Natural killer cell treated with Interleukin-12 subunit alpha and Interleukin-12 subunit beta and Interleukin-15 and Interleukin-18, amount 100 ng/mL, for 72 hours (primary cell): ENCODE measurements at places on chromosomes 16 and 17.

GRCh38 chr17:73551759-73552158 is 92.5 kb downstream of the SDK2 start:
- peak overlapping the region; percentile 72 for H3K4me3 ChIP-seq
- H3K27me3 ChIP-seq = peaks cover 5% of the 10 kb centered on the region
- H3K4me1 ChIP-seq = no peaks in the 10 kb centered on the region

GRCh38 chr17:80447790-80448189 is 28.6 kb downstream of the NPTX1 start:
- no peak for DNase-seq
- no peaks in the 10 kb centered on the region for H3K36me3 ChIP-seq
- no peaks in the 10 kb centered on the region for H3K27me3 ChIP-seq
- no peak overlapping the region for H3K4me3 ChIP-seq
- H3K27ac ChIP-seq = no peak overlapping the region
- H3K4me1 ChIP-seq = peaks cover 3% of the 10 kb centered on the region

DNA sequence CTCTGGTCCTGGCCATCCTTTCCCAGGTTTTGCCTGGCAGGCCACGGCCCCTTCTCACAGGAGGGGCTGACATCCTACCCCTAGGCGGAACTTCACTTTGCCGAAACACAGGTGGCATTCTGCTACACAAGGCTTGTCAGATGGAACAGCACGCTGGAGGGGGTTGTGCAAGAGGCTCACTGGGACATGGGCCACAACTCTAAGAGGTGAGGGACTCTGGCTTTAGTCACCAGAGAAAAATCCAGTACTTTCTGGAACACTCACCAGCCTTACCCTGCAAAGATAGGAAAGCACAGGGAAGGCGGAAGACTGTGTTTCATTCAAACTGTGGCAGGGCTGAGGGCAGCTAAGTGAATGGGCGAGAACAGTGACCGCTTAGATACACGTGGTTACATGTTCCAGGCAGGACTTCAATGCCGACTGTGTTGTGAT is 18.3 kb downstream of the CDC42EP4 start:
- peak overlapping the region; percentile 45 for H3K27ac ChIP-seq
- H3K36me3 ChIP-seq = no peaks in the 10 kb centered on the region
- H3K4me1 ChIP-seq = peaks cover 23% of the 10 kb centered on the region
- DNase-seq = no peak
- H3K27me3 ChIP-seq = no peaks in the 10 kb centered on the region

DNA sequence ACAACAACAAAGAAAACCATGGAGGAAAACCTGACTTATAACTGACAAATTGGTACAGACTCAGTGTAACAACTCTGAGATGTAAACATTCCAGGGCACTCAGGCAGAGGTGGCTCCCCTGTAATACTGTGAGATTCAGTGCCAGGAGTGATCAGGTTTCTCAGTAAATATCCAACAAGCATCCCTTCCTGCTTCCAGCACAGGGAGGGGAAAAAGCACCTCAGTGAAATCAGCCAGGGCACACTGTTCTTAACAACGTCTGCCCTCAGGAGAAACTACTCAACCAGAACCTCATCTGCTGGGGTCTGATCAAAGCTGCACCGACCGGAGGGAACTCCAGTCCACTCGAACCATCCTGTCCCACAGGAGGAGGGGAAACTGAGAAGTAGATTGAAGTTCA is 52.3 kb downstream of the AMFR start:
- no peak overlapping the region for H3K4me3 ChIP-seq
- no peak overlapping the region for H3K27ac ChIP-seq
- peaks cover 17% of the 10 kb centered on the region for H3K4me1 ChIP-seq
- DNase-seq = no peak
- peaks cover 13% of the 10 kb centered on the region for H3K36me3 ChIP-seq

DNA sequence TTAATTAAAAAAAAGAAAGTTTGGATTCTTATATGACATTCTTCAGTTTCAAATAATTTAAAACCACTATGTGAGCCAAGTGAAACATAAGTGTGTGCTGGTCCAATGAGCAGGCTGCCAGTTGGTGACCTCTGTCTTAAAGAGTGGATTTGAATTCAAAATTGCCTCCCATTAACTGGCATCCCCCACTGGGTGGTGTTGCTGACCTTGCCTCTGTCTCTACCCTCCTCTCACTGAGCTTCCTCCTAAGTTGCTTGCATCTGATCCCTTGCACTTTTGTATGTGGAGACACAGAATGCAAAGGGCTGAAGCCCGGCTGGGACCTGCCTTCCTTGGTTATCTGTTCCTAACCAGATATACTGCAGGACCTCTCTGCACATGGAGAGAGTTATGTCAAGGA is 160.6 kb downstream of the CYLD start:
- H3K27me3 ChIP-seq = peaks cover 7% of the 10 kb centered on the region
- no peaks in the 10 kb centered on the region for H3K36me3 ChIP-seq
- no peak overlapping the region for H3K4me3 ChIP-seq

DNA sequence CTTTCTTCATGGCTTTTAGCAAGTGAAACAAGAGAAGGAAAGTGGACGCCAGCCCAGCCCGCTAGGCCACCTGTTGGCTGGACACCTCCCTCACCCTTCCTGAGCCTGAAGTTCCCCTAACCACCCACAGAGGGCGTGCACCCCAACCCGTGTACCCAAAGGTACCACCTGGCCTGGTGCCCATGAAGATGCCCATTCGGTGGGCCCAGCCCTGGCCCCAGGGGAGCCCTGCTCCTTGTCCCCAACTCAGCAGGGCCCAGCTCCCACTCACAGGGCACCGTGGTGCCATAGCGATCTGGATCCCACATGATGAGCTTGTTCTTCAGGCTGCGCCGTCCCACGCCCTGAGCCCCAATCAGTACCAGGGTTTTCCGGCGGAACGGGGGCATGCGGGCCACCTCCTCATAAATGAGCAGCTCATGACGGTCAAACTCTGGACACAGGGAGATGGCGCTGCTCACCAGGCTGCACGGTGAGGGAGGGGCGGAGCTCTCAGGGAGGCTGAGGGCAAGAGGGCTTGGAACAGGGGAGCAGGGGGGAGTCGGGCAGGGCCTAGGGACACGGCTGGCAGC is 26.8 kb downstream of the MPP2 start:
- no peak overlapping the region for H3K4me3 ChIP-seq
- peaks cover 13% of the 10 kb centered on the region for H3K27me3 ChIP-seq
- H3K4me1 ChIP-seq = no peaks in the 10 kb centered on the region
- no peak for DNase-seq

DNA sequence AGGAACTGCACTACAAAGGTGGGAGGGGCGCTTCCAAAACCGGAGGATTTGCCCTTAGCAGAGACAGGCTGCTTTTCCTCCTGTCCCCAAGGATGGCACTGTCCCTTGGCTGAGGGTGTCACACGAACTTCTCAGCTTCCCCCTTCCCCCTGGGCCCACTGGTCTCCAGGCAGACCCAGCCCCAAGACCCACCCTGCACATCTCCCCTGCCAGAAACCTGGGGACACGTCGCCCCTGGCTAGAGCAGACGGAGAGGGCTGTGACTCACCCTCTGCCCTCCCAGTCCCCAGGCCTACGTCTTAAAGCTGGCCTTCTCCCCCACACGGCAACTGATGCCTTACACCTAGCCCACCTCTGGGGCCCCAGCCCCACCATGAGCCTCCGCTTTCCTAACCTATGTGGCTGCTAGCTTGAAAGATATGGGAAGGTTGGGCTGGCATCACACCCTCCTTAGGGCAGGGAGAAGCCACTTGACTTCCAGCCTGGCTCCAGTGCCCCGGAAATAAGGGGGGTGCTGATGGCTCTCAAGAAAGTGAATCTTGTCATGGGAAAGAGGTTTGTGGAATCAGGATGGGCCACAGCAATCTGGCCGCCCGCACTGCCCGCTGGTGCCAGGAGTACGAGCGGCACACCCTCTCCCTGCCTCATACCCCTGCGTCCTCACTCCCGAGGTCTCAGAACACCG is 4.6 kb downstream of the ZNF319 start:
- no peak overlapping the region for H3K27ac ChIP-seq
- H3K27me3 ChIP-seq = no peaks in the 10 kb centered on the region
- DNase-seq = peak; percentile 28
- no peaks in the 10 kb centered on the region for H3K36me3 ChIP-seq

GRCh38 chr16:84062734-84063640 is 20.4 kb upstream of the SLC38A8 start:
- DNase-seq = no peak
- no peak overlapping the region for H3K27ac ChIP-seq
- H3K36me3 ChIP-seq = peaks cover 7% of the 10 kb centered on the region
- H3K27me3 ChIP-seq = no peaks in the 10 kb centered on the region
- H3K4me1 ChIP-seq = no peaks in the 10 kb centered on the region

GRCh38 chr16:80931801-80932707 is 74.6 kb downstream of the CMC2 start:
- H3K27me3 ChIP-seq = peaks cover 30% of the 10 kb centered on the region
- no peak for DNase-seq
- H3K27ac ChIP-seq = no peak overlapping the region
- peak overlapping the region; percentile 66 for H3K4me3 ChIP-seq

- peaks cover 2% of the 10 kb centered on the region for H3K36me3 ChIP-seq
- no peak overlapping the region for H3K4me3 ChIP-seq
- H3K27ac ChIP-seq = no peak overlapping the region
- DNase-seq = no peak
- H3K27me3 ChIP-seq = no peaks in the 10 kb centered on the region
- H3K4me1 ChIP-seq = no peaks in the 10 kb centered on the region
Observed at GRCh38 chr16:64469906-64470702, 651.8 kb downstream of the CDH11 start.

- no peak overlapping the region for H3K4me3 ChIP-seq
- DNase-seq = no peak
- H3K4me1 ChIP-seq = peaks cover 10% of the 10 kb centered on the region
- peaks cover 10% of the 10 kb centered on the region for H3K36me3 ChIP-seq
Observed at GRCh38 chr17:2237950-2238349, 65.6 kb downstream of the SMG6 start.

DNA sequence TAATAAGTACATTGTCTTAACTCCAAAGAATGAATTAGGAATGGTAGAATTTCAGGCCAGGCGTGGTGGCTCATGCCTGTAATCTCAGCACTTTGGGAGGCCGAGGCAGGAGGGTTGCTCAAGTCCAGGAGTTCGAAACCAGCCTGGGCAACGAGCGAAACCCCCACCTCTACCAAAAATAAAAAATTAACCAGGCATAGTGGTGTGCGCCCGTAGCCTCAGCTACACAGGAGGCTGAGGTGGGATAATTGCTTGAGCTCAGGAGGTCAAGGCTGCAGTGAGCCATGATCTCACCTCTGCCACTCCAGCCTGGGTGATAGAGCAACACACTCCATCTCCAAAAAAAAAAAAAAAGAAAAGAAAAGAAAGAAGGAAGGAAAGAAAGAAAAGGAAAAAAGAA is 18.5 kb upstream of the BBS2 start:
- H3K36me3 ChIP-seq = no peaks in the 10 kb centered on the region
- peaks cover 27% of the 10 kb centered on the region for H3K27me3 ChIP-seq
- H3K27ac ChIP-seq = no peak overlapping the region
- no peaks in the 10 kb centered on the region for H3K4me1 ChIP-seq
- DNase-seq = no peak

- no peak overlapping the region for H3K4me3 ChIP-seq
- peaks cover 23% of the 10 kb centered on the region for H3K27me3 ChIP-seq
- no peaks in the 10 kb centered on the region for H3K4me1 ChIP-seq
- H3K36me3 ChIP-seq = no peaks in the 10 kb centered on the region
- H3K27ac ChIP-seq = no peak overlapping the region
- no peak for DNase-seq
Observed at GRCh38 chr17:56754523-56755208, 79.1 kb downstream of the C17orf67 start.

DNA sequence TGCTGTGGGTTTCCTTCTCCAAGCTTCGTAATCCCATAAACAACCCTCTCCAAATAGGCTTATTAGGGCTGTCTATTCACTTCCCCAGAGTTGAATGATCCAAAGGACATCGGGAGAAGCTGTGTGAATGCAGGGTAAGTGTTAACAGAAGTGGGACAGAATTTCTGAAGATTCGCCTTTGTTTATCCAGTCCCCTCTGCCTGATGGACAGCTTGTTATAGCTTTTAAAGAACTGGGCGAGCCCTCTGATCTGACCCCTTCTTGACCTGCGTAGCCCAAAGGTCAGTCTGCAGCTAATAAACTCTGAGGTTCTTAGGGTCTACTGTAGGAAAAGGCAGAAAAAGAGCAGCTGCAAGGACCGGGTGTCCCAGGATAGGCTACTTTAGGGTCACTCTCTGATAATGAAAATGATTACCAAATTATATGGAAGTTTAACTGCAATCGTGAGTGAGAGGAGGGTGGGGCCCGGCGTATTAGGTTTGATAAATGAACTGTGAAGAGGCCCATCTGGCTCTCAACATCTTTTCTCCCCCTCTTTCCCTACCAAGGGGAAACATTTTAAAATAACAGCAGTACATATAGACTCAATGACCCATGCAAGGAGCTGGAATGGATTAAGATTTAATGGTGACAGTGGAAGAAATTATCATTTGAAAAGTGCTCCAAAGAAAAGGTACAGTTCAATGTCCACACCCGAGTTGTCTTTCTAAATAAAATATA is 233.4 kb downstream of the FTO start:
- peaks cover 7% of the 10 kb centered on the region for H3K4me1 ChIP-seq
- no peaks in the 10 kb centered on the region for H3K27me3 ChIP-seq
- H3K27ac ChIP-seq = no peak overlapping the region
- peaks cover 4% of the 10 kb centered on the region for H3K36me3 ChIP-seq
